Dorsolateral prefrontal cortex (tissue), 122 donors: ENCODE measurements at places on chromosomes 6 and 20.
A peak's percentile ranks its signal among the peaks of the same experiment; 100 is the strongest.

GRCh38 chr6:98984121-98984520, 36.4 kb upstream of the FBXL4 start:
- DNase-seq = no peak

DNA sequence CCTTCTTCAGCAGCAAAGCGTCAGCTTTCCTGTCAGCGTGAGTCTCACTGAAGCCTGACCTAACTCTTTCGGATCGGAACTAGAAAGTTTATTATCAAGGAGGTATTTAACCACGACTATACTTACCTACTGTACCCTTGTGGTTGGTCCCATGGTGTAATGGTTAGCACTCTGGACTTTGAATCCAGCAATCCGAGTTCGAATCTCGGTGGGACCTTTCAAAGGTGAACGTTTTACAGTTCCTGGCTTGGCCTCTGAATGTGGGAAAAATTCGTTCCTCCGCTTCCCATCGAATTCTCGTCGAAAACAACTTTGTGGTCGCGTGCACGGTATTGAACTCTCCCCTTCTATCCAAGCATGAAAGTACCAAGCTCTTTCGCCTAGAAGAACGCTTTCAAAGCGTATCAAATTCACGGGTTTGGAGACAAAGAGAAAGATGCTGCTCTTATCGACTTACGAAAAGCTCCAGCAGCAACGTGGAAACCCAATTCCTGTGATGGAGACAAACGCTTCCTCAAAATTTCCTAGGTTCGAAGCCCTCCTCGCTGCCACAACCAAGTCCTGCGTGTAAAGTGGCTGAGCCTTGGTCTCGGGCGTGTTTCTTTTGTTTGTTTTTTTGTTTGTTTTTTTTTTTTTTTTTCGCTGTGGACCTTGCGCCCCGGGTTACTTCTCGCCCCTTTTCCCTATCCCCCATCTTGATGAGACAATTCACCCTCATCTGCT, 63.7 kb downstream of the GPX5 start:
- DNase-seq = no peak

GRCh38 chr6:10831609-10832008, 6.7 kb downstream of the MAK start:
- no peak for DNase-seq

GRCh38 chr6:134379599-134379998, 61.7 kb upstream of the SGK1 start:
- DNase-seq = no peak

DNA sequence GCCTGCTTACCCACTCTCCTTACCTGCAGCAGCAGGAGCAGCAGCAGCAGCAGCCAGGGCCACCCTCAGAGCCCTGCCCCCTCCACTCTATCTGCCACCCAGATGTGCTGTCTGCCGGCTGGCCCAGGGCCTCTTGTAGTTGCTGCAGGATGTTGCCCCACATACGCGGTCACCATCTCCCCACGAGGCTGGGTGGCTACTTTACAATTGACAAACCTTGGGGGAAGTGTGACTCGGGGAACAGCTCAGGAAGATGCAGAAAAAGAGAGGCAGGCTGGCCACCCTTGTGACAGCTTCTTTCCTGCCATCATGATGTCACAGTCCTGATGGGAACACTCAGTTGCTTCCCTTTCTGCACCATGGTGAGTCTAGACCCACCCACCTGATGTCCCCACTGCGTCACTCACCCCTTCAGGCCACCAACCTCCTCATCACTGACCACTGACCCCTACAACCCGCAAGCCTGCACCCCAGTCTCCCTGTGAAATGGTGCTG, 14.5 kb downstream of the TREM1 start:
- peak; percentile 23 for DNase-seq

- no peak for DNase-seq
These were observed 8.7 kb downstream of the GFRA4 start for GRCh38 chr20:3654326-3655130.

DNA sequence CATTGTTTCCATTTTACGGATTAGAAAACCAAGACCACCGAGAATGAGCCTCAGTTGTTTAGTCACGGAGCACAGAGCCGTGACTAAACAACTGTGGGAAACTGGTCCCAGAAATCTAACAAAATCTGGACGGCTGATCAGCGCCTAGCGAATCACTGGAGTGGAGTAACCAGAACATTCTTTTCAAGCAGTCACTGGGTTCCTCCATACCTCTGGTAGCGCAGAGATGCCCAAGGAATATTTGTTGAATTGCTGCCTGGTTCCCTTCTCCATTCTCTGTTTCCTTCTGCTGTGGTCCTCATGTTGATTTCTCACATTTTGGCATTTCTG, 62.0 kb downstream of the GPX5 start:
- no peak for DNase-seq

GRCh38 chr6:15823838-15824414, 161.1 kb upstream of the DTNBP1 start:
- DNase-seq = no peak

- DNase-seq = no peak
These were observed 16.6 kb downstream of the SMOC2 start for GRCh38 chr6:168457653-168457934.

DNA sequence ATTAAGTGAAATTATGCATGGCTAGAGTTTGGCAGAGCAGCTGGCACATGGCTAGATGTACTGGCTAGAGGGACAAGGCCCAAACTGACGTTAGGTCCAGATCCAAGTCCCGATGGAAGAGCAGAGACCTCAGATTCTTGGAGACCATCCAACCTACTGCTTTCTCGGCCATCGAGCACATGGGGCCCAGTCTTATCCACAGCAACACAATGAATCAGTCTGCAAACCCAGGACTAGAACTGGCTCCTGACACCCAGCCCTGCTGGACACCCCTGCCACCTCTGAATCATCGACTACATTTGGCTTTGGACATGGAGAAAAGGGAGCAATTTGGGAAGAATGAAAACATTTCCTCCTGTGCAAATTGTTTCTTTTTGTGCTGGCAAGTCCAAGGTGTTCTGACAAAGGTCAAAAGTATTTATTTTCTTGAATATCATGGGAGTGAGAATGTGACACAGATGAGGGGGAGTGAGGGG, 23.9 kb upstream of the YWHAB start:
- DNase-seq = no peak

GRCh38 chr6:167282165-167282564, 8.9 kb upstream of the UNC93A start:
- no peak for DNase-seq

DNA sequence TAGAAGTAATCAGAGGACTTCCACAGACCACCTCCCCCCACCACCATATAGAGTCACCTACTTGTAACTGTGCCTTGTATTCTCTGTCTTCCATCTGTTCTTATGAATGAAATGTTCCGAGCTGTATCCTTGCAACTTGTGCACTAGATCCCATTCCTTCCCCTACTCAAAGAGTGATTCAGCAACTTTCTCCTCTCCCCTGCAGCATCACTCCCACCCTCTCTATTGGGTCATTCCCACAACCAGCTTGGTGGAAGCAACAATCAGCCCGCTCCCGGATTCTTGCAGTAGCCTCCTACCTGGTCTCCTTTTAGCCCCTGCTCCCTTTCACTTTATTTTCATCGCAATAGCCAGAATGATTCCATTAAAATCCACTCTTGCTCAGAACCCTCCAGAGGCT, 34.9 kb upstream of the REV3L start:
- DNase-seq = no peak

GRCh38 chr6:157853018-157853805, 30.2 kb downstream of the SNX9 start:
- DNase-seq = no peak

DNA sequence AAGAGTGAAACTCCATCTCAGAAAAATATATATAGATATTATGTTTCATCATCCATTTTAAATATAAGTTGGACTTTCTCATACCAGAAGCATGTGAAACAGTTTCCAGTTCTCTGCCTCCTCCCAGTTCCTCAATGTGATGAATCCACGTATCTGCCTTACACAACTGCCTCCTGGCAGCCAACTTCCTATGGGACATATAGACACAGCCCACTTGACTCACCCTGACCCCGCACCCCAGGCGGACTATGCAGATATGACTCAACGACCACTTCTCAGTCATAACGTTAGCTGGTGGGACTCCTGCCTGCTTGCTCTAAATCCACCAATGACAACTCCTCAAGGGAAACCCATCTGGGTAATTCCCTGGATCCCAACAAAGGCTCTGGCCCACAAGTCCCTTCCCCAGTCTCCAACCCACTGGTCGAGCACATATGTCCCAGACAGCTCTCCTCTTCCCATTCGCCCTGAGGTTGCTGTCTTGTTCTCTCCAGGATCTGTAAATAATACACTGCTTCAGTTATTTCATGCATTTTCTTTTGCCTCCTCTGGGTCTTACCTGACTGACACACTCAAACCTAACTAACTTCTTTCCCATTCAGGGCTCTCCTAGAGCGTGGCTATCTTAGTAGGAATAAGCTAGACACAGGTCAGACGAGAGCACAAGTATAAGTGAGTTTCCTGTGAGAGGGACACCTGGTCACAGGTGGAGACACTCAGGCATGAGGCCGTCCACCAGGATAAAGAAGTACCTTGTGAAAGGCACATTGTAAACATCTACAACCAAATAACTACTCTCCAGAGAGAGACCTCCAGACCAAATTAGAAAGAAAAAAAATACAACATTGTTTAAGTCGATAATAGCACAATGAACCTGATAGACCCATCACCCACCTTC, 548.5 kb downstream of the CD83 start:
- no peak for DNase-seq

- no peak for DNase-seq
These were observed 168.2 kb downstream of the DLL1 start for GRCh38 chr6:170122651-170123050.

- DNase-seq = no peak
These were observed 206.0 kb upstream of the FOXQ1 start for GRCh38 chr6:1105833-1106400.

- no peak for DNase-seq
These were observed 78.2 kb upstream of the EEF1E1 start for GRCh38 chr6:8180327-8181159.

- DNase-seq = no peak
These were observed 100.2 kb upstream of the HMGN3 start for GRCh38 chr6:79334674-79335073.

GRCh38 chr20:4459081-4459480, 262.6 kb upstream of the PRND start:
- DNase-seq = no peak

- DNase-seq = no peak
These were observed 116.6 kb downstream of the MRPL14 start for GRCh38 chr6:44010411-44011349.

DNA sequence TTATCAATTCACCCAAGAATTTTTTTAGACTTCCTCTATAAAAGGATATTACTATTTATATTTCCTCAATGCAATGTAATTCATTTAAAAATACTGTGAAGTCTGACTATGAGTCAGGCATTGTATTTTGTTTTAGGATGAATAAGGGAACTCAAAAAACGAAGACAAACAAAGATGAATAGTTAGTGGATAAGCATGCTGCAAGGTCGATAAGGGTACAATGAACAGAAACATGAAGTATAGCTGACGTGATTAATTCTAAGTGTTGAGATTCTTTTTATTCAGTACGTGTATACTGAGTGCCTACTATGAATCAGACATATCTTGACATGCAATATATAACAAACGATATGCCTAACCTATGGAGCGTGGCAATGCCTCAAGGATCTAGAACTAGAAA, 105.4 kb downstream of the PDE10A start:
- no peak for DNase-seq

GRCh38 chr6:37123957-37124729, 45.8 kb upstream of the PIM1 start:
- DNase-seq = no peak

- DNase-seq = no peak
These were observed 570 bp downstream of the TULP4 start for GRCh38 chr6:158312672-158313397.

GRCh38 chr20:7695635-7696034, 244.6 kb downstream of the HAO1 start:
- DNase-seq = no peak

GRCh38 chr6:149153100-149153499, 164.4 kb upstream of the TAB2 start:
- DNase-seq = no peak

DNA sequence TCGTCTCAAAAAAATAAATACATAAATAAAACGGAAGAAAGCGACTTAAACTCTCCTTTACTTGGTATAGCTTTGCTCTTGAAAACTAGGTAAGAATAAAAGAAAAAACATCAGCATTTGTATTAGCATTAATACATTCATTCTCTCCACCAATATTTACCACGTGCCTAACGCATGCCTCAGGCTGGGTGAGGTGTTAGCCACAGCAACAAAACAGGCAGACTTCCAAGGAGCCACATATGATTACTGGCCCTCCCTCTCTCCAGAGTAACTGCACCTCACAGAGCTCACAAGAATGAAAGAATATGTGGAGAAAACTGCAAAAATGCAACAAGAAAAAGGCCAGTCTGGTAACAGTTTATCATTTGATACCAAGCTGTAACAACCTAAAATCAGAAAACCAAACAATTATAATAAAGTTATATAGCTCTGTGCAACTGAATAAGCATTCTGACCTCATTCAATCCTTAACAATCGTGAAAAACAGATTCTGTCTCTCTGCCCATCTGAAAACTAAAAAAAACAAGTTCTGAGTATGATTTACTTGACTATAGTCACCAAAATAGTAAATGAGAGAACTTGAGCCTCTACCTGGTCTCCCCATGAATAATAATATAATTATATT, 5.2 kb downstream of the NAPB start:
- DNase-seq = no peak

GRCh38 chr6:131600716-131601115, 27.3 kb downstream of the MED23 start:
- DNase-seq = no peak

DNA sequence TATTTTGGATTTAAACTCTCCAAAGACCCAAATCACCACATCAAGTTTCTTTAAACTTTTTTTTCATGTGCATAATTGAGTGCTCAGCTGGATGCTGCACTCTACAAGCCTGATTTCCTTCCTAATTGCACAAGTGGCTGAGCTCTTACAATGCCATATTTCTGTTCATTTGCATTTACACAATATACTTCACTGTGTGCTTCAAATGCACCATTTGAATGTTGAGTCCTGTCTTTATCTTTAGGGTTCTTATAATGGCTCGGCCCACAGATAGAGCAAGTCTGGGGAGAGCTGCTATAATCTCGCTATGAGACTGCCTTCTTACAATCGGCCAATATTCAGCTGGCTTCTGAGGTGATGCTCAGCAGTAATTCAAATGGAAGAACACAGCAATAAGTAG, 200.6 kb upstream of the MAP3K7 start:
- DNase-seq = no peak

GRCh38 chr20:36181934-36182603, 27.5 kb downstream of the EPB41L1 start:
- no peak for DNase-seq

- no peak for DNase-seq
These were observed 20.3 kb upstream of the TENT5A start for GRCh38 chr6:81772741-81773140.
